Activated CD4-positive, alpha-beta T cell treated with anti-CD3 and anti-CD28 coated beads, Interleukin-2, amount 50 U/mL, for 4 hours (primary cell): ENCODE measurements at places on chromosomes 7 and 10.
A peak's percentile ranks its signal among the peaks of the same experiment; 100 is the strongest.

DNA sequence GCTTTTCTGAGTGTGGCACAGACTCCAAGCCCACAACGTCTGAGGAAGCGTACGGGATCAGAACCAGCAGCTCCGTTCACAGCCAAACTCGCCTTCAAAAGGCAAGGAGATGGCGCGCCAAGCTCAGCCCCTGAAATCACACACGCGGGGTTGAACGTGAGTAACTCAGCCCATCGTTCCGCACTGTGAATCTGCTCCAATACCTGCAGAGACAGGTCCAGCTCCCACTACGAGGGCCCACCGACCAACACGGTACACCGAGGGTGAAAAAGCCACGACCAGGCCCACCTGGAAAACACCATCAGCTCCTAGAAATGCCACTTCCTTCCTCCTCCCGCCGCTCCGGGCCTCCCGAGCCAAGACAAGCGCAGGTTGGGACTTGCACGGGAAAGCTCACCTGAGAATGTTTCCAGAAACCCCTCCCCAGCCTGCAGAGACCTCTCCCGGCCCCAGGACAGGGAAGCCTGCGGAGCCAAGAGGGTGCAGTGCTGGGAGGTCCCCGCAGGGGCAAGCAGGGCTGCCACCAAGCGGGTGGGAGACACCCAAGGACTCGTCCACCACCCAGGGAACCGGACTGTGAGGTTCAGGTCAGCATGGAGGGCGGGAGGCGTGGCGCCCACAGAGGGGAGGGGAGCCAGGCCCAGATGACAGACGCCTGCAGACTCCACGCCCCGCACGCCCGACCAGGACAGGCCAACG is 93.9 kb upstream of the PDGFA start:
- no peak for DNase-seq

DNA sequence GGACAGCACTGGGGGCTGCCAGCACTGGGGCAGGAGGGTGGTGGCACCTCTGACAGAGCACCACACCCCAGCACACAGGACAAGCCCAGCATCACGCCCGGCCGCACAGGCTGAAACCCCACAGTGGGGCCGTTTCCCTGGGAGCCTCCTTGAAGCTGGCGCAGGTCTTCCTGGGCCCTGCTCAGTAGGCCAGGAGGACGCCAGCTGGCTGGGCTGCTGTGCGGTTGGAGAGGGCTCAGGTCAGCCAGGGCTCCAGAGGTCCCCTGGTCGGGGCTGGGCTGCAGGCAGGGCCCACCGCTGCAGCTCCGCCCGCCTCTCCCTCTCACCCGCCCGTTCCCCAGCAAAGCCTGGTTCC is 137.3 kb downstream of the TCERG1L start:
- no peak for DNase-seq

- DNase-seq = no peak
Observed at GRCh38 chr10:129711291-129711690, 244.2 kb downstream of the MGMT start.

- no peak for DNase-seq
Observed at GRCh38 chr7:47741984-47742383, 160.1 kb upstream of the TNS3 start.

DNA sequence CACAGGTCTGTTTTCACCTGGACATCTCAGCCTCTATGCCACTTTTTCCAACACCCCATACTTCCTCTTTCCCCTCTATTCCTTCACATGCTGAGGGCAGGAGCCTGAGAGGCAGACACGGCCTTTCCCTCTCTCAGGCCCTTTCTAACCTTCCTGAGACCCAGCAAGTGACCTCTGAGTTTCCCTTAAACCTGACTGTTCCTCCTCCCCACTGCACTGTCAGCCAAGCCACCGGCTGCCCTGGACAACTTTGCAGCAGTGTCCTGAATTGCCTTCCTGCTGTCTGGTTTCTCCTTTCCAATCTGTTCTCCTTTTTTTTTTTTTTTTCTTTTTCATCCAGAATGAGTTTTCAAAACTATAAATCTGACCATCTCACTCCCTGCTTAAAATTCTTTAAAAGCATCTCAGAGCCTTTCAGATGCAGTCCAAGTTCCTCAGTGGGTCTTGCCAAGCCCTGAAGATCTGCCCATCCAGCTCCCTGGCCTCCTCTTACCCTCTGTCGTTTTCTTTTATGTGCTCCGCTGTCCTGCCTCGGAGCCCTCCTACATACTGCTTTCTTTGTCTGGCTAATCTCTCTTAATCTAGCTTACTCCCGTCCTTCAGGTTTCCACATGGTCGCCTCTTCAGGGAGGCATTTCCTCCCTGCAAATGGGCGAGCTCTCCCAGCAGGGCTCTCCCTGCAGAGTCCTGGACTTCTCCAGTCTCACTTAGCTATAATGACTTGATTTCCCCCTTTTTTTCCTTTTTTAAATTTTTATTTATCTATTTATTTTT is 30.5 kb downstream of the SLC13A4 start:
- no peak for DNase-seq

GRCh38 chr7:41809940-41810576 is 107.2 kb upstream of the INHBA start:
- no peak for DNase-seq

- DNase-seq = no peak
Observed at GRCh38 chr7:28432105-28432504, 19.8 kb downstream of the CREB5 start.

- peak; percentile 72 for DNase-seq
Observed at GRCh38 chr10:102352066-102352715, 43.3 kb upstream of the NFKB2 start.

GRCh38 chr7:28904578-28905048 is 53.5 kb downstream of the TRIL start:
- DNase-seq = no peak
